Activated naive CD4-positive, alpha-beta T cell treated with anti-CD3 and anti-CD28 coated beads, Interleukin-2, amount 50 U/mL, for 72 hours (primary cell): ENCODE measurements at places on chromosomes 1 and 21. TPM values are rescaled to one million over a fixed set of nuclear protein-coding genes. Genes with fewer than 3 reads are reported as not detected.

Gene LCE1B
- total RNA-seq, result not detected

Gene OLIG2
- total RNA-seq, result not detected

Gene ADGRL2
- total RNA-seq, result not detected

Gene AMY1A
- total RNA-seq, result not detected

Gene OR2T33
- not detected for total RNA-seq

Gene PTPN22
- 55.3 TPM for total RNA-seq

Gene SASS6
- total RNA-seq, result 14.5 TPM

Gene PGLYRP4
- total RNA-seq, result not detected

Gene SH2D5
- 0.66 TPM for total RNA-seq

Gene PAQR6
- total RNA-seq, result 9.5 TPM

Gene CXADR
- total RNA-seq, result 0.14 TPM

Gene KIF21B
- 58.1 TPM for total RNA-seq

DNA sequence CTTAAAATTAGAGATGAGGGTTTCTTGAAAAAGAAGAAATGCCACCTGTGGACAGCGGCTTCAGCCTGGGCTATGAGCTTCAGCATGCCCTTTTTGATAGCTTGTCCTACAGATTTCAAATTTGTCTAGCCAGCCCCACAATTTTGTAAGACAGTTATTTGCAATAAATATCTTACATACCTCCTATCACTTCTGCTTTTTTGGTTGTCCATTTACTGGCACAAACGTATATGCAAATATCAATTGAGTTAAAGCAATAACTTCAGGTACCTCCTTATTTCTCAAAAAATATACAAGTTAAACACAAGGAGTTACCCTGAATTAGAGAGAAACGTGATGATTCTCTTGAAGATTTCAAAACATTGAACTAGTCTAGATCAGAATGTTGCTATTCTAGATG lies 53.5 kb downstream of the OLFM3 start:
- DNase-seq, result no peak

- DNase-seq, result no peak
Observed at GRCh38 chr1:165562571-165562970, 18.8 kb downstream of the LRRC52 start.

GRCh38 chr1:67790201-67790692 lies 43.0 kb downstream of the GNG12 start:
- no peak for DNase-seq

DNA sequence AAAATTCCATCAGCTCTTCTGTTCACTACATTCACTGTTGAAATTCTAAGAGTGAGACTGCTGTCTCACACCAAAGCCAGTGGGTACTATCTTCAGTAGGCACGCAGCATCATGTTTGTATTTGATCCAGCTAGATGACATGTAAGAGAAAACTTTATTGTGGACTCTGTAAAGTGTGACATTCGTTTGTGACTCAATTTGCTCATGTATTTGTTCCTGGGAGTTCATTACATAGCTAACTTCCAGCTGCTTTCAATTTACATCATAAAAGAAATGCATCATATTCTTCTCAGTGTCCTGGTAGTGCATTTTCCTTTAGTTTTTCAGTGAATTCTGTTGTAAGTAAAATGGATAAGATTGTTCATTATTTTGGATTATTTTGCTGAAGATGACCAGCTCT lies 31.4 kb downstream of the CTH start:
- no peak for DNase-seq

DNA sequence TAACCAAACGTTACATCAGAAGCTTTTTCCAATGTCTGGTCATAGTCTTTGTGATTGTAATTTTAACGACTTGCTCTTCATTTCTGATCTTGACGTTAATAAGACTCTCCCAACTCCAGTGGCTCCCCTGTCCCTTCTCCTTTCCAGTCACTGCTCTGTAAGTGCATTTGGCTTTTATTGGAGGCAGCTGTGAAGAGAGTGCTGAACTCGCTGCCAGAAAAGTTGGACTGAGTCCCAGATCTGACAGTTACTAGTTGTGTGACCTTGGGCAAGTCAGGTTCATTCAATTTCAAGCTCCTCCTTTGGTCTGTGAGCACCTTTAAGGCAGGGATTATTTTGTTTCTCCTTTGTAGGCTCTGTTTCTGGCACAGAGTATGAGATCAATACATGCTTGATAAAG lies 109.6 kb upstream of the TSPAN2 start:
- DNase-seq, result no peak

GRCh38 chr21:35136586-35137219 lies 87.6 kb upstream of the RUNX1 start:
- no peak for DNase-seq

GRCh38 chr1:14452551-14452950 lies 145.9 kb upstream of the KAZN start:
- no peak for DNase-seq

- DNase-seq, result no peak
Observed at GRCh38 chr1:29412591-29412990, 176.3 kb downstream of the PTPRU start.

- no peak for DNase-seq
Observed at GRCh38 chr1:220875260-220875659, 4.0 kb upstream of the HLX start.

GRCh38 chr1:231214918-231215680 lies 25.9 kb upstream of the GNPAT start:
- no peak for DNase-seq

GRCh38 chr1:234645964-234646363 lies 36.0 kb upstream of the IRF2BP2 start:
- DNase-seq, result no peak

GRCh38 chr1:77238462-77238861 lies 19.2 kb upstream of the PIGK start:
- no peak for DNase-seq

DNA sequence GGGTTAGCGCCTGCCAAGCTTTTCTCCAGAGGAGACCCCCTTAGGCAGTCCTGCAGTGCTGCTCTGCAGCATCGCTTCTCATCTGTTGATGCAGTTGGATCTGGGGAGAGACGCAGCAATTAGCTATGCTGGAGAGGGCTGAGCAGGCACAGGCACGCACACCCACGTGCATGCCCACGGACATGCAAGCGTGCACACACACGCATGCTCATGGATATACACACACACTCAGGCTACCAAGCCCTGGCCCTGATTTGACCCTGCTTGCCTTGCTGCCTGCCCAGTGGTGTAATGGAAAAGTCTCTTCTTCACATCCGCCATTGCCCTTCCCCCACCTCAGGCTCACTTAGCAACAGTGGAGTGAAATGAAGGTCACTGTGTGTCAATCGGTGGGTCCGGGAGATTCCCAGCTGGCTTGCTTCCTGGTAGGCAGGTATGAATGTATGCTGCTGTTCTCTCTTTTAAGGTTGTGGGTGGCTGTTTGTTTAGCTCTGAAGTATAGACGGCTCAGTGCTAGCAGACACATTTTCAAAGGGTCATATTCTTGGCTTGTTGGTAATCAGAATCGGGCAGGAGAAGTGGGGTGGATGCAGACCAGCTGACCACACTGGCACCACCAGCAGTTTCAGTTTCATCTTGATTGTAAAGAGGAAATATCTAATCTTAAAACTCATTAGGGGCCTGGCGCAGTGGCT lies 9.5 kb downstream of the ATP1B1 start:
- DNase-seq, result no peak

DNA sequence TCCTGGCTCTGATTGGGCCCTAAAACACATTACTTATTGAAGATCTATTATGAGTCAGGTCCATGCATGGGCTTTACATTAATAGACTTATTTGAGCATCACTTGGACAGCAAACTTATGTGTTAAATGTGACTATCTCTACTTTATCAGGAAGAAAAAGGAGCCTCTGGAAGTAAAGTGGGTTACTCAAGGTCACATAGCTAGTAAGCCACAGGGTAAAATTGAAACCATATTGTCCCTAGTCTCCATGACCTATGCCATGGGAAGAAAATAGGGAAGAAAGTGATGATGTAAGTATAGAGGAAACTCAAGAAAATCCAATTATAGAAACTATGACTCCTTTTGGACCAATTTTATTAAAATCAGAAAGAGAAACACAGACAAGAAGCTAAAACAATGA lies 555.3 kb downstream of the NUF2 start:
- DNase-seq, result no peak

DNA sequence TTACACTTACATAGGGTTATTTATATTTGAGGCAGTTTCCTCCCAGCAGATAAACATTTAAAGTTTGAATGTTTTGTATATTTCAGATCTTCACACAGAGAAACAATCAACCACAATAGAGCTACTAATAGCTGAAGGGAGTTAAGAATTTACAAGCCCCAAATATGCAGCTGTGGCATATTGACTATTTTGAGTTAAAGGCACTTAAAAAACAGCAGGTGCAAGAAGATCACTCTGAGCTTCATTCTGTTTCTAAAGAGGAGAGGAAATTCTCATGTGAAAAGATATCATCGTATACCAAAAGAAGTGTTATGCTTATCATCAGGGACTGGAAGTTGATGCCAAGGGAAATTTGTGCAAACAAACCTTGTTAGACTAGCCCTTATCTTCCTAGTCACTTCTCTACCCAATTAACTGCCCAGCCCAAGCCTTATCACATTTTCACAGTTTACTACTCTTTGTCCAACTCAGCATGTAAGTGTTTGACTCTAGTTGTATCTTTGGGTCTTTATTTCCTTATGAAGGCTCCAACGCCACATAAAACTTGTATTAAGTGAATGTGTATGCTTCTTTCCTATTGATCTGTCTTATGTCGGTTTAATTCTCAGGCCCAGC lies 66.3 kb upstream of the COG2 start:
- DNase-seq, result no peak

DNA sequence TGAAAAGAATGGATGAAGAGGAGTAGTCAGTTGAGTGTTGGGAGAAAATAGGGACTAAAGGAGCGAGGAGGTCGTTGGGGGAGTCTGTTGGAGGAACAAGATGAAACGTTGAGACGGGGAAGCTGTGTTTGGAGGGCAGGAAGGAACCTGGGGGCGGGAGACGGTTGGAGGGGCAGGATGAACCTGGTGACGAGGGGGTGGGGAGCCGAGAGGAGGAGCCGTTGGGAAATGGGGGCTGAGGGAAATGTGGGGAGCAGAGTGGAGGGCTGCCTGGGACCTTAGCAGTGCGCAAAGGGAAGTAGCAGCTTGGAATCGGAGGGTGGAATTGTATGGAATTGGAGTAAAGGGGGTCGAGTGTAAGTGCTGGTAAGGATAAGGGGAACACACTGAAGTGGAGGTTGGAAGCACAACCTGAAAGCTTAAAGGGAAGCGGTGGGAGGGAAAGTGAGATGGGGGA lies 630 bp downstream of the MTF2 start:
- no peak for DNase-seq

- DNase-seq, result no peak
Observed at GRCh38 chr1:58722967-58723366, 23.1 kb upstream of the MYSM1 start.

- no peak for DNase-seq
Observed at GRCh38 chr1:87389546-87389945, 60.9 kb downstream of the LMO4 start.

- DNase-seq, result no peak
Observed at GRCh38 chr1:243964915-243965314, 86.2 kb upstream of the ZBTB18 start.
